ENCODE measurements at places on chromosomes 6 and 20.

- DNase-seq = no peak
These were observed 238.6 kb upstream of the RIN2 start for GRCh38 chr20:19519466-19519865.

GRCh38 chr6:89895276-89895874, 1.1 kb downstream of the GJA10 start:
- no peak for DNase-seq

- no peak for DNase-seq
These were observed 731 bp downstream of the MAK start for GRCh38 chr6:10837622-10837994.

DNA sequence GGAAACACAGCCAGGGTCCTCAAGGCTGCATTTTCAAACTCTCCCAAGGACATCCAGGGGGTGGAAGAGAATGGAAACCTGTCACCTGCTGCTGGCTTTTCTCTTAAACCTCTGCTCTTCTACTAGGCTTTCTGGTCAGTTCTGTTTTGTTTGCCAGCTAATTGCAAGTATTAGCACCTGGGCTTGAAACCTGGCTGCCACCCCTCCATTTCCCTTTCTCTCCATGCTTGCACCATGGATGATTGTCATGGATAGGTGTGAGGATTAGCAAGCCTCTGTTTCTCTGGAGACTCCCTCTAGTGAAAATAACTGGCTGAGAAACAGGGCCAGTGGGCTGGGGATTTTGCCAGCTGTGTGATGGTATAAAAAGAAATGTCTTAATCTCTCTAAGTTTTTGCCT, 33.0 kb upstream of the GPR6 start:
- no peak for DNase-seq

DNA sequence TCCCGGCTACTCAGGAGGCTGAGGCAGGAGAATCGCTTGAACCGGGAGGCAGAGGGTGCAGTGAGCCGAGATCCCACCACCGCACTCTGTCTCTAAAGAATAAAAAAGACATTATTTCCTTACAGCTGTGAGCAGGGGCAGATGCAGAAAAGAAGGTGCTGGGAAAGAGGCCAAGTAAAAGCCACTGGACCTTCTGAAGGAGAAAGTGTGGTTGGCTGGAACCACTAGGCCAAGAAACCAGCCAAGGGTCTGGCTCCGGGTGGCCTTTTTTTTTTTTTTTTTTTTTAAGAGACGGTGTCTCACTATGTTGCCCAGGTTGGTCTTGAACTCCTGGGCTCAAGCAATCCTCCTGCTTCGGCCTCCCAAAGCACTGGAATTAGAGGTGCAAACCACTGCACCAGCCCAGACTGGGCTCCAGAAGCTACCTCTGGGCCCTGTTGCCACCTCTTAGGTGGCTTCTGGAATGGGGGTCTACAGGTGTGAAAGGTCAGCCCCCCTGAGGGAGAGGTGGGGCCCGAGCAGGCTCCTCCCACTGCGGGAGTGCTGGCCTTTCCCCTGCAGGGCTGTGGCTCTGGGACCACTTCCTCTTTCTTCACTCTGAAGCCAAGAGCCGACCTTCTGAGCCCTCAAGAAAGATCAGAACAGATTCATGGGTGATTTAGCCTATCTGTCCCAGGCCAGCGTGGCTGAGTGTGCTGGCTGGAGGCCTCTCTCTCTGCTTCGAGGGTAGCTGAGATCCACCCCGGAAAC, at the start of gene FGD2:
FGD2 (plus strand) TSS at position 595 of the 750 bp plus-strand sequence. CDS start 163 bp downstream, outside the sequence.
- DNase-seq = no peak

- DNase-seq = no peak
These were observed 547.2 kb upstream of the JAG1 start for GRCh38 chr20:11221046-11221445.

GRCh38 chr6:7058250-7058923, 49.4 kb upstream of the RREB1 start:
- no peak for DNase-seq
